ENCODE measurements at places on chromosomes 5 and 9.
A peak's percentile ranks its signal among the peaks of the same experiment; 100 is the strongest.

GRCh38 chr5:36530215-36530614, 76.2 kb upstream of the SLC1A3 start:
- no peak for DNase-seq

DNA sequence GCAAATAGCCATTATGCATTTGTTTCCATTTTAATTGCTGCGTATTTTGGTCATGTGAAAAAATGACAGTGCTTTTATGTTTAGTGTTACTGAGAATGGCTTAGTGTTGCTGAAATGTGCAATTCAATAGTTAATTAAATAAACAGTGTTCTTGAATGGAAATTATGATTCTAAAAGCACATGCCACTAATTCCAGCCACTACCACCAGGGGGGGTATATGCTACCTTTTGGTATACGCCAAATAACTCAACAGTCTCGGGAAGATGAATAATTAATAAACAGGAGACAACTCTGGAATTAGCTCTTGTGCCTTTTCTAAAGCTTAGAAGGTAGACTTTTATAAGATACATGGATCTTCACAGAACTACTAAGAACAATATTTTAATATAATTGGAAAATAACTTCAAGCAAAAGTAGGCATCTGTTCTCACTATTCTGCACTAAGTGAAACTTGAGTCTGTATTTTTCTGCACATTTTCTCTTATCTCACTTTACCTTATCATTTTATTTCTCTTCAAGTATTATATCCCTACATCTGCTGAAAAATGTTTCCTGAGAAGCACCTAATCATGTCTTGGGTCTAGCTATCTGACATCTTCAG, 83.5 kb upstream of the MINAR2 start:
- peak; percentile 8 for DNase-seq

GRCh38 chr5:38845526-38846378, at the start of gene OSMR:
TSS of gene OSMR (plus strand) at chr5:38846012. CDS start at chr5:38869045, 23,033 bp downstream.
- DNase-seq, result no peak

GRCh38 chr9:100129772-100130171, 30.7 kb downstream of the INVS start:
- no peak for DNase-seq

DNA sequence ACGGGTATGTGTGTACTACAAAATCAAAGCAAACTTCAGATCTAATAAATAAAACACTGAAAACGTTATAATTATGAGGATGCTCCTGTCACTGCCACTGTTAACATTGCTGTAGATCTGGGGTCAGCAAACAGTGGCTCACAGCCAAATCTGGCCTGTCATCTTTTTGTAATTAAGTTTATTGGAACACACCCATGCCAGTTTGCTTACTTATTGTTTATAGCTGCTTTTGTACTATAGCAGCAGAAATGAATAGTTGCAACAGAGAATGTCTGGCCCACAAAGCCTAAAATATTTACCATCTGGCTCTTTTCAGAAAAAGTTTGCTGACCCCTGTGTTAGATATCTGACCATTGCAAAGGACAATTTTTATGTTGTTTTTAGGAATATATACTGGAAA, 32.1 kb downstream of the PRRC1 start:
- DNase-seq, result no peak

GRCh38 chr9:135536216-135536615, 9.7 kb upstream of the OBP2A start:
- no peak for DNase-seq

- DNase-seq, result no peak
Observed at GRCh38 chr9:121566481-121567465, 67.1 kb upstream of the GGTA1 start.

GRCh38 chr5:91151947-91152346, 231.2 kb downstream of the ARRDC3 start:
- no peak for DNase-seq

- DNase-seq, result no peak
Observed at GRCh38 chr9:69715825-69716224, 43.7 kb upstream of the APBA1 start.

- DNase-seq, result no peak
Observed at GRCh38 chr5:78628270-78628992, 20.1 kb downstream of the LHFPL2 start.

GRCh38 chr9:73979894-73980264, 517.3 kb upstream of the RORB start:
- no peak for DNase-seq

GRCh38 chr9:125126019-125126746, 17.1 kb downstream of the SCAI start:
- DNase-seq, result peak; percentile 56

GRCh38 chr9:130570208-130570607, 9.2 kb upstream of the FUBP3 start:
- DNase-seq, result no peak

GRCh38 chr5:154059039-154059430, 20.3 kb downstream of the MFAP3 start:
- no peak for DNase-seq

- DNase-seq, result no peak
Observed at GRCh38 chr5:167726642-167727041, 564.8 kb upstream of the WWC1 start.

Data from stimulated activated CD4-positive, alpha-beta T cell treated with anti-CD3 and anti-CD28 coated beads, Interleukin-12 subunit alpha, Interleukin-12 subunit beta, amount 100 ng/mL, for 48 hours (primary cell).